Stimulated activated CD4-positive, alpha-beta T cell treated with anti-CD3 and anti-CD28 coated beads, TNF-alpha, amount 100 ng/mL, for 1 hour (primary cell): ENCODE measurements at places on chromosomes 12 and 14.

DNA sequence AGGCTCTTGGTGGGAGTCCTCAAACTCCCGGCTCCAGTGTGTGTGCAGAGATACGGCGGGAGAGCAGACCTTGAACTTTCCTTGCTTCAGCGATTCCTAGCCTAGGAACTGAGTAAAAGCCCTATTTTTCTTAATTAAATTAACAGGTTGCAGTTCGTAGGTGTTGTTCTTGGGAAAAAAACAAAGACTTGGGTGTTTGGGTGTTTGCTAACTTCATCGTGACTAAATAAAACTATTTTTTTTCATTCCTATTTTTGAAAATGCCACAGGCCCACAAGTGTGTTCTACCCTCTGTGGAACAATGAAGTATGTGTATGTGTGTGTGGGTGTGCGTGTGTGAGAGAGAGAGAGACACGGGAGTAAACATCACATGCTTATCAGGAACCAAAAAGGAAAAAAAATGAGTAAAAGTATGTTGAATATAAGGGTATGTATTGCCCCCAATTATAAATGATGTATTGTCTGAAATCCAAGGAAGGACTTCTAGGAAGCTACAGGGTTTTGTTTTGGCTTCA lies 651 bp downstream of the TMEM117 start:
- no peak for DNase-seq

DNA sequence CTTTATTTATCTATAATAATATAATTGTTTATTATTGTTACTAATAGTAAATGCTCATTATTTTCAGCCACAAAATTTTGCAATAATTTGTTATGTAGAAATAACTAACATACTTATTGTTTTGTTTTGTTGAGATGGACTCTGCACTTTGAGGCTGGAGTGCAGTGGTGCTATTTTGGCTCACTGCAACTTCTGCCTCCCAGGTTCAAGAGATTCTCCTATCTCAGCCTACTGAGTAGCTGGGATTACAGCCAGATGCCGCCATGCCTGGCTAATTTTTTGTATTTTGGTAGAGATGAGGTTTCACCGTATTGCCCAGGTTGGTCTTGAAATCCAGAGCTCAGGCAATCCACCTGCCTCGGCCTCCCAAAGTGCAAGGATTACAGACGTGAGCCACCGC lies 76.6 kb upstream of the RAP1B start:
- no peak for DNase-seq

- peak; percentile 57 for DNase-seq
These were observed 38.9 kb downstream of the DAD1 start for GRCh38 chr14:22549981-22550673.

- no peak for DNase-seq
These were observed 17.3 kb downstream of the KLRK1 start for GRCh38 chr12:10372559-10372958.

DNA sequence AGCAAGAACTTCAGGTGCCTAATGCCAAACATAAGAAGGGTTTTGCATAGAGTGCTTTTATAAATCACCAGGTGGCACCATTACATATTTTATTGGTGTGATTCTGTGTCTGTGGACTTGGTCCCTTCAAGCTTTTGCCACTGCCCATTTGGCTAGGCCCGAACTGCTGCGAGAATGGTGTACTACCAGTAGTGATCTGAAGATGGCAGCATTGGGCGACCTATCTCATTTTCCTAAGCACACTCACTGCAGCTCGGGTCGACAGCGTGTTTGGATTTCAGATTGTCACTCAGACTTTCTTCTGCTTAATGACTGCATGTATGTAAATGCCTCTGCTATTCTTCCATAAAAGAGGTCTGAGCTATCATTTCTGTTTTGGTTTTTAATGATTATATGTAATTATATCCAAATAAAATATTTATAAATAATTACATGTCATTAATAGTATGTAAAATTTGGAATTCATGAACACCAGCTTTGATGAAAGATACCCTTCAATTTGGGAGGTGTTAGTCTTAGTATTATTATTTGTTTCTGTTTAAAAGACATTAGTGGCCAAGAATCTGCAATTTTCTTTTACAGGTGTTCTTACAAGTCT lies 78.5 kb downstream of the TPH2 start:
- peak; percentile 28 for DNase-seq

DNA sequence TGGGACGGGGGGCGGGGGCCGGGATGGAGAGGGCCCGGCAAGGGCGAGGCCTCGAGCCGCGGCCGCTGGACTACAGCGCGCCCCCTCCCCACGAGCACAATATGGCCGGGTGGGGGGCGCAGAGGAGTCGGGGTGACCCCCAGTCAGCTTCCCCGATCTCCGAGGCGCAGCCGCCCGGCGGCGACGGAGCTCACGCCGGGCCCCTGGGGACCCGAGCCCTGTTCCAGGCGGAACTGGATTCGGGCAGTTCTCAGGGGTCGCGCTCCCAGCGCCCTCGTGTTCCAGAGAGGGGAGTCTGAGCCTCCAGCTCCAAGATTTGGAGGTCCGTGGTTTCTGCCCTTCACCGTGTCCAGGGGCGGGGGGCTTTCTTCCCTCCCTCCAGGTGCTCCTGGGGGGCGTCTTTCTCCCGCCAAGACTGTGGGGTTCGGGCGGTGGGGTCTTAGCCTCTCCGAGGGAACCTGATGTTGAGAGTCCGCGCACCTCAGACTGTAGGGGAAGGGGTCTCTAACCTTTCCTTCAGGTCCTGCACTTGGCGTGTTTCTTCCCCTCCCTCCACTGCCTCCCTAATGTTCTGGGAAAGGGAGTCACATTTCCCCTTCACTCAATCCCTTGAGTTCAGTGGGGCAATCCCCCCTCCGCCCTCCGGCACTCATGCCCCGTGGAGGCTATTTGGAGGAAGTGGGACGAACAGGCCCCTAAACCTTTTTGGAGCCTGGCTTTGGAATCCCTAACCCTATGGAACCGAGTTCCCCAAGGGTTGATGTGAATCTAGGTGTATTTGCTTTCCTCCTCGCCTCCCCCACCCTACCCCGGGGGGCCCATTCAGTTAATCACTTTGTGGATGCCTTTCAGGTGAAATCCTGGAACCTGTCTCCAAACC lies 584 bp downstream of the ACVR1B start:
- no peak for DNase-seq

- no peak for DNase-seq
These were observed 69.9 kb downstream of the PLXNC1 start for GRCh38 chr12:94218233-94218632.

DNA sequence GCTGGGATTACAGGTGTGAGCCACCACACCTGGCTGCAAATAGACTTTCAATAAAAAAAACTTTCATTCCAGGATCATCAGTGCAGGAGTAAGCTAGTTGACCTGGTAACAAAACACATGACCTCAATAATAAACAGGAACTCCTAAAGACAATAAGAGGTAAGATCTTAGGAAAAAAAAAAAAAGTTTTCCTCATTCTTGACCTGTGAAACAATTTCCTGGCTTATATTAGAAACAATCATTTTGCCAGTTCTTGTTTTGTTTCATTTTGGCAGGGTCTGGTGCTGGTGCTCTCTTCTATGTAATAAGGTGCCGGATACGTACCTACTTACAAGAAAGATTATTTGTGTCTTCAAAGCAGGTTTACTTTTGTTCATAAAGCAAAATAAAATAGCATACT lies 90.6 kb upstream of the AMN1 start:
- DNase-seq: no peak

DNA sequence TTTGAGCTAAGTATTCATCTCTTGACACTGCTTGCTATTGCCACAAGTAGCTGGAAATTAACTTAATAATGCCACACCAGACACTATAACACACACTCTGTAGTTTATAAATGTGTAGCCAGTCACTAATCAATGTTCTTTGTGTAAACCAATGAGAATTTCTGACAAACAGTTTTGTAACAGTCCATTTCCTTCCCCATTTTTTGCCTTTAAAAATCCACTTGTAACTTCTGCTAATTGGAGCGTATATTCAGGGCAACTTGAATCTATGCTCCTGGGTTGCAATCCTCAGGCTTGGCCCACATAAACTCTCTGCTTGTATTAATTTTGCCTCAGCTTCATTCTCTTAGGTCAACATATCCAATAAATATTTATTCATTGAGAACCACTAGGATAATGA lies 125.0 kb upstream of the DHRS4 start:
- DNase-seq: no peak

GRCh38 chr12:18151036-18151435 lies 61.0 kb upstream of the RERGL start:
- no peak for DNase-seq

DNA sequence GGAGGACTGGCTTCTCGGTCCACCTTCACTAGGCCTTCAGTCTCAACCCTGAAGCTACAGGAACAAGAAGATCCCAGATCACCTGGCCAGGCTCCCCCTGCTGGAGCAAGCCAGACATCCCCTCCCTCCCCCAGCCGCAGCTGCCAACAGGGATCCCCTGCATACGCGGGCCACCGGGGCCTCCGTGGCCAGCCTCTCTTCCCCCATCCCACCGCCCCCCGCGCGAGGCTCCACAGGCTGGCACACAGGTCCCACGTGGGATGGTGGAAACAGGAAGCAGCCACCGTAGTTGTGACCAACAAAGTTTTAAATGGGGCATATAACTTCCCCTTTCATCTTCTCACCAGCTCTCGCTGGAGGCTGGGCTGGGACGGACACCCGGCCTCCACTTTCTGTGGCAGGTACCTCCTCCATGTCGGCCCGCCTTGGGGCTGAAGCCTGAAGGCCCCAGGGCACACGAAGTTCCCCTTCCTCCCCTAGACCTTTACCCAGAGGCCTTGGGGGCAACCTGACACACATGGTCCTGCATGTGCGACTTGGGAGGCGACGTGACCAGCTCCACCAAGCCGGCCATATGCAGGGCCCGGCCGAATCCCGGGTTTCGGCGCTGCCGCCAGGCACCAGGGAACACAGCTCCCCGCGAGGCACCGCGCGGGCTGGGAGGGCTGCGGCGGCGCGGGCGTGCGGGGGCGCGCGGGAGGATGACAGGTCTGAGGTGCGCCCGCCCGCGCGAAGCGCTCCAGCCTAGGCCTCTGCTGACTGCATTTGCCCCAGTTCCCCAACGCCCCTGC lies 44.4 kb upstream of the PNMA1 start:
- no peak for DNase-seq

GRCh38 chr14:100305324-100306100 lies 732 bp downstream of the SLC25A29 start:
- DNase-seq: peak; percentile 21

- DNase-seq: no peak
These were observed 886 bp upstream of the PRICKLE1 start for GRCh38 chr12:42590330-42590934.

GRCh38 chr14:73944432-73945158 lies 5.3 kb downstream of the FAM161B start:
- no peak for DNase-seq

DNA sequence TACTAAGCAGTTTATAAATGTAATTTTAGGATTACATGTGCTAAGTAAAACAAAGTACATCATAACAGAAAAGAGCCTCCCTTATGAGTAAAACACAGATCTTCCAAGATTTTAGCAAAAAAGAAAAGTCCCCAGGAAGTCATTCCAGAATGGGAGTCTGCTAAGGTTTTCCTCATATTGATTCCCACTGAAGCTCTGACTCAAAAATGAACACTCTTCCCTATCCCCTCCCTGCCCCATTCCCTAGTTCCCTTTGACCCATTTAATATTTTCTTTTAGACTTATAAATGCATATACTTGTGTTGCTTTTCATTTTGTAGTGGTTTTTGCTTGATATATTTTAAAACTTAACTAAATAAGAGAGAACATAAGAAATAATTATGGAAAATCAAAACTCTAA lies 40.1 kb downstream of the PTGER2 start:
- DNase-seq: no peak

- peak; percentile 86 for DNase-seq
These were observed at the start of gene CFAP54 for GRCh38 chr12:96489392-96490056. Gene CFAP54 (plus strand): TSS chr12:96489577. CDS start chr12:96489610, 33 bp downstream.

- DNase-seq: no peak
These were observed 394 bp upstream of the AMIGO2 start for GRCh38 chr12:47079981-47080724.

- DNase-seq: no peak
These were observed 279.9 kb upstream of the SYT1 start for GRCh38 chr12:78584695-78585094.

DNA sequence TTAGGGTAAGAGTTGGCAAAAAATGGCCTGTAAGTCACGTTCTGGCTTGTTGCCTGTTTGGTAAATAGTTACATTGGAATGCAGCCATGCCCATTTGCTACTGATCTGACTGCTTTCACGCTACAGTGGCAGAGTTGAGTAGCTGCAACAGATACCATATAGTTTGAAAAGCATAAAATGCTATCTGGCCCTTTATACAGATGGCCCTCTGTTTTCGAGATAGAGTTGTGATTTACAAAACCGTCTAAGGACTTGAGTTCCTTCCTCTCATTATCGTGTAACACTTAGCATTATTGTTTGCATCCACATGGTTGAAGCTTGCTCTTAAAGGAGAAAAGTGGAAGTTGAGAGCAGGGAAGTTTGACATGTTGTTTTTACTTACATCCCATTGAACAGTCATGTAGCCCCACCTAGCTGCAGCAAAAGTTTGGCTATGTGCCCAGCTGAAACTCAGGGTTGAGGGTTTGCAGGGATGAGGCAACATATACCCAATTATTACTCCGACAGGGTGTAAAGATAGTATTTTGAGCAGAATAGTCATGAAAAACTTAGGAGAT lies 11.3 kb upstream of the SCFD1 start:
- no peak for DNase-seq

GRCh38 chr14:73753124-73753886 lies 39.1 kb upstream of the PNMA1 start:
- no peak for DNase-seq

DNA sequence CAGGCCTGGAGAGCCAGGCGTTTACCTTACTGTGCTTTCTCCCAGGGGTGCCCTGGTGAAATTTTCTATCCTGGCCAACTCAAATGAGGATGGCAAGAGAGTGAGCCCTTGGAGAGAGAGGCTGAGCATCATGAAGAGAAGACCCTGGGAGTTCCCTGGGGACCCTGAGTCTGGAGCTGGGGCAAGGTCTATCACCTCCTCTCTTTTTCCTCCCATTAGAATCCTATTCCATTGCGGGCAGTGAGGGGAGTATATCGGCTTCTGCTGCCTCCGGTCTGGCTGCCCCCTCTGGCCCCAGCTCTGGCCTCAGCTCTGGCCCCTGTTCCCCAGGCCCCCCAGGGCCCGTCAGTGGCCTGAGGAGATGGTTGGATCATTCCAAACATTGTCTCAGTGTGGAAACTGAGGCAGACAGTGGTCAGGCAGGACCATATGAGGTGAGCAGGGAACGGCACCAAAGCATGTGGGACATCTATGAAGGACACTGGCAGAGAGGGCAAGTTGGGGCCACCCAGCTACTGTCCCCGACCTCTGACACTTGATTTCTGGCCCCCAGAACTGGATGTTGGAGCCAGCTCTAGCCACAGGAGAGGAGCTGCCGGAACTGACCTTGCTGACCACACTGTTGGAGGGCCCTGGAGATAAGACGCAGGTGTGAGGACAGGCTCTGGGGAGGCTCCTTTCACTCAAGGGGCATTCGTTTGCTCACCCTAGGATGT lies 1.6 kb downstream of the ARHGEF25 start:
- no peak for DNase-seq

DNA sequence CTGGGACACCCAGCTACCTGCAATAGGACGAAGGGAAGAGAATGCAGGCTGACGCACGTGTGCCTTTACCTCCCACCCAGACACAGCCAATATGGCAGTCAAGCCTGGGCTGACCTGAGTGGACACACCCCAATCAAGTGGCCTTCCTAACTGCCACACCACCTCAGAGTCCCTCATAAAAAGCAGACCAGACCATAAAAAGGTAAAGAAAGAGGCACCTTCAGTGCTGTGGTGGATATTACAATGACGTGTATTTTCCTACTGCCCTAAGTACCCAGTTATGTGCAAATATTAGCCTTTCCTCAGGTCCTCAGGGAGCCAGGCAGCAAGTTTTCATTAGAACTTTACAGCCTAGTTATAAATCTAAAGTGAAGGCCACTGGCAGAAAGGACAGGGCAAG lies 75.8 kb downstream of the KCNK10 start:
- DNase-seq: no peak
